ENCODE measurements at places on chromosomes 16 and 17.

DNA sequence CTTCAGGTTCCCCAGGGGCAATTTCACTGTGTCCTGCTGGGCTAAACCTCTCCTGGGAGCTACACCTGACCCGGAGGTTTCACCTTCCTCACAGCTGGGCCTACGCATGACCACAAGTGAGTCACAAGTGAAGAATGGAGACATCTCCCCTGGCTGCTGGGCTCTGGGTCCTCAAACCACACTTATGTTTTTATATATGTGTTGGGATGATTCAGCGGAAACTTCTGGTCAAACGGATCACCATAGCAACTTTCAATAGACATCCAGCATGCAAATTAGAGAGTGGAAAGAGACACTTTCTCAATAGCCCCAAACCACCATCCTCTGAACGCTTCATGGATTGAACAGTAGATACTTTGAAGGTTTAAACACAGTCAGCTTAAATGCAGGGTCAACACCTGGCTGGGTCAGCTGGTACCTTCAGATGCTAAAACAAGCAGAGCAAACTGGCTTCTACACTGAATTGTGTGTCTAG lies 28.0 kb upstream of the MAF start:
- no peak for DNase-seq

DNA sequence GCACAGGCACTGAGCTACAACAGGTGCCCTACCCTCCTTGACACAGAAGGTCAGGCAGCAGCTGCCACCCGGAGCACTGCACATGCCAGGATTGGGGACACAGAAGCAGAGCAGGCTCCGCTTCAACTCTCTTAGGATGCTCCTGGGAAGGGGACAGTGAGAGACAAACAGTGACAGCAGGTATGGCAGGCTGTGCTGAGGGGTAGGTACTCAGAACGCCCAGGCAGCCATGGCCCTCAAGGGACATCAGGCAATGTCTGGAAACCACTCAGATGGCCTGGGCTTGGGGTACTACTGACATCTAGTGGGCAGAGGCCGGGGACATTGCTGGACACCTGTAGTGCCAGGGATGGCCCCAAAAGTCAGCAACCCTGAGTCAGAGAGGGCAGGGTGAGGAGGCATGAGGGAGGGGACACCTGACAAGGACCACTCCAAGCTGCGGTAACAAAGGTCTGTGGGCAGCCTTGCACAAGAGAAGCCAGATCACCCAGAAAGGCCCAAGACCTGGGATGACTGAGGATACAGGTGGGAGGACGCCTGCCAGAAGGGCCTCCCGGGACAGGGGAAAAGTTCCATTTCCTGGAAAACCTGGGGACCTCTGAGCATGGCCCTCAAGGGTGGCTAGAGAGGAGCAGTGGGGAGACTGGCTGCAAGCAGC lies 21.2 kb downstream of the PEMT start:
- DNase-seq, result no peak

GRCh38 chr17:78316867-78317789 lies 42.7 kb downstream of the SOCS3 start:
- DNase-seq, result no peak

DNA sequence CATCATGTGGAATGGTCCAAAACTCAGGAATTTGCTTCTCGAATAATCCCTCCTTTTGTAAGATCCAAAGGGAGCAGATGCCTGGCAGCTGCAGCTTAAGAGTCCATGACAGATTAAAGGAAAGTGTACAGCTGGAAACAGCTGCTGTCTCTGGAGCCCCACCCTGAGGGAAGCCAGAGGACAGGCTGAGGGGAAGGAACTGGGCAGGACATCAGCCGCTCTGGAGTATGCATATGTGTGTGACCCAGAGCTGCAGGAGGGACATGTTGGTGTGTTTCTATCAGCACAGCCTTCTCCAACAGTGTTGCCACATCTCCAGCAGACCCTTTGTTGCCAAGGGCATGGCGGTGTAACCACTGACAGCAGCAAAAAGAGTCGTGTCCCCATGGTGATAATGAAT lies 46.2 kb downstream of the CYB561 start:
- DNase-seq, result no peak

GRCh38 chr16:79185711-79186110 lies 414.8 kb downstream of the MAF start:
- no peak for DNase-seq

GRCh38 chr16:57735755-57736418 lies at the start of gene KATNB1:
Gene KATNB1, plus strand, starts transcription at chr16:57735770. Its CDS starts 1,474 bp downstream, at chr16:57737244.
- DNase-seq, result no peak

- no peak for DNase-seq
These were observed 87.5 kb downstream of the SOCS1 start for GRCh38 chr16:11168386-11169051.

DNA sequence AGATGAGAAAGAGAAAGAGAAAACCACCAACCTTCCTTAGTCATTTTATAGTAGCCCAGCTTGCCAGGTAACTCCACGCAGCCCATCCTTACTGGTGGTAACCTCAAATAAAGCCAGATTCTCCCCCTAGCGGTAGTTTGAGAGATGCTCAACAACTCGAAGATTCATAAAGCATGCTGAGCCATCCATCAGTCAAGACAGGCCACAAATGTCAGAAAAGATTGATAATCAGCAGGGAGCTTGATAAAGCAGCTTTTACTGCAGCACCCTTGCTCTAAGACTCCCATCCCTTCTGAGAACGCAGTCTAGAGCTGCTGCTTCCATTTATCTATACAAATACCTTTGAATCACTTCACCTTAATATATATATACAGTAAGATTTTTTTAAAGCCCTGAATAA lies 451.5 kb upstream of the HSBP1 start:
- no peak for DNase-seq

DNA sequence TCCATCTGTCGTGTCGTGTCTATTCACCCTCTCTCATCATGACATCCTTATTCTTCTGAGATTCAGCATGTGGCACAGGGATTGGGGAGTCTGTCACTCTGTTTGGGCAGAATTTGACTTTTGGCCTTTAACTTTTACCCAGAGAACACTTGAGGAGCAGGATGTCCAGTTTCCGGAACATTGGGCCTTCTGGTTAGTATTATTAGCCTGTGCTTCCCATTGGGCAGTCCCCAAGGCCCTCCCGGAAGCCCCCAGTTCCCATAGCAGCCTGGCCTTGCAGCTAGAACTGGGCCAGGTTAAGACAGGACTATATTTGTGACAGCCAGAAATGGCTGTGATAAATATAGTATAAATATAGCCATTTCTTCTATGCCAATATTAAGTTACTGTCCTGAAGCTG lies 9.6 kb downstream of the SCN4A start:
- no peak for DNase-seq

- no peak for DNase-seq
These were observed 28.3 kb downstream of the NLRC3 start for GRCh38 chr16:3548859-3549258.

GRCh38 chr17:44029736-44030135 lies 15.0 kb upstream of the TMEM101 start:
- no peak for DNase-seq

DNA sequence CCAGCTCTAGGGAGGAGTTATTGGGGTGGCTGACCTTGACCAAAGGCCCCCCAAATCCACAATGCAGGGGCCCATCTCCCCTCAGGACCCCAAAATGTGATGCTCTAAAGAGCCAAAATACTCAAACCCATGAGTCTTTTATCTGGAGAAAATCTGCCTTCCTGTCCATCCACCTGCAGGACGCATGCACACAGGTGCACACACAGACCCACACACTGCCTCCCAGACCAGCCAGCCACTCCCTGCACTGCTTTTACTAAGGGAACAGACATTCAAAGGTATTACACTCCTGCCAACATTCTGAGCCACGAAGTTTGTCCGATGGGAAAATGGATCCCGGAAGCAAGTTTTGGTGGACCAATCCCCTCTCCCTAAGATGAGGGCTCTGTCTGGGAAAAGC lies 76.1 kb upstream of the CDH5 start:
- DNase-seq, result no peak

DNA sequence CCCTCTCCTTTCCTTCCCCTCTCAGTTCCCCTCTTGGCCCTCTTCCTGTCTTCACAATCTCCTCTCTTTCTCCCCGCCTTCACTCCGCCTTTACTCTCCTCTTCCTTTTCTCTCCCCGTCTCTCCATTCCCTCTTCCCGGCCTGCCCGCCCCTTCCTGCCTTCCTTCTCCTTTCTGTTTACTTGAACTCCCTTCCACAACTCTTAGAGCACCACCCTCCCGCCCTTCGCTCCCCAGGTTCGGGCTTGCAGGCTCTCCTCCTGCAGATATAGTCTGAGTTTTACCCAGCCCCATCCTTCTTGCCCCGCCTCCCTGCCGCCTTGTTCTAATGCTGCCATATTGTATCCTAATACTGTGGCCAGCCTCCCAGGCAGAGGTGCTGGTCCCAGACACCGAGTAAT lies 201.5 kb upstream of the N4BP1 start:
- DNase-seq, result no peak

DNA sequence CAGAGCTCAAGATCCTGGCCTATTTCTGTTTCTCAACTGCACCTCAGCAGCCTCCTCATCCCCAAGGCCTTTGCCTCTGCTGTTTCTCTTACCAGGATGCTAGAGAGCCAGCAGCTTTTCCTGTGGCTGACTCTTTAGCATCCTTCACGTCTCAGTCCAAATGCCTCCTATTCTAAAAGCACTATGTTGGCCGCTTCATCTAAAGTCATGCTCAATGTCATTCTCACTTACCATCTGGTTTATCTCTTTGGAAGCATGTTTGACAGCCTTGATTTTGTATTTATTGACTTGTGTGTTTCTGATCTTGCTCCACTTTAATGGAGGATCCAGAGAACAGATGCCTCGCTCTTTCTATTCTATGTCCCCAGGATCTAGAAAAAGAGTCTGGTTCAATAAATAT lies 351.8 kb upstream of the CDH11 start:
- DNase-seq, result no peak

DNA sequence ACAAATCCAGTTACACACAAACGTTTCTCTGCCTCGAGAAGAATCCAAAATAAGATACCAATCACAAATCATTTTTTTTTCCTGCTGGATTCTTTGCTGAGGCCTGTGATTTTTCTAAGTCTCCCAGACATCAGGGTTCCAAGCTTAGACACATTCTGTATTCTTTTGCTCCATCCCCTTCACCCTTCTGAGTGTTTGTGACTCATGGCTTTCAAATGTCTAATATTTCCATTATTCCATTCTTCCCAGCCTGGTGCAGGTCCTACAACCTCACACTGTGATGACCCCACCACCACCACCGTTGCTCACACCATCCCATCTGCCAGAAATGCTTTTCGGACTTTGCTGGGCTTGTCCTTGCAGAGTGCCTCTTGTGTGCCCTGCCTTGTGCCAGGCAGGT lies 480.1 kb downstream of the SOX9 start:
- DNase-seq, result no peak

DNA sequence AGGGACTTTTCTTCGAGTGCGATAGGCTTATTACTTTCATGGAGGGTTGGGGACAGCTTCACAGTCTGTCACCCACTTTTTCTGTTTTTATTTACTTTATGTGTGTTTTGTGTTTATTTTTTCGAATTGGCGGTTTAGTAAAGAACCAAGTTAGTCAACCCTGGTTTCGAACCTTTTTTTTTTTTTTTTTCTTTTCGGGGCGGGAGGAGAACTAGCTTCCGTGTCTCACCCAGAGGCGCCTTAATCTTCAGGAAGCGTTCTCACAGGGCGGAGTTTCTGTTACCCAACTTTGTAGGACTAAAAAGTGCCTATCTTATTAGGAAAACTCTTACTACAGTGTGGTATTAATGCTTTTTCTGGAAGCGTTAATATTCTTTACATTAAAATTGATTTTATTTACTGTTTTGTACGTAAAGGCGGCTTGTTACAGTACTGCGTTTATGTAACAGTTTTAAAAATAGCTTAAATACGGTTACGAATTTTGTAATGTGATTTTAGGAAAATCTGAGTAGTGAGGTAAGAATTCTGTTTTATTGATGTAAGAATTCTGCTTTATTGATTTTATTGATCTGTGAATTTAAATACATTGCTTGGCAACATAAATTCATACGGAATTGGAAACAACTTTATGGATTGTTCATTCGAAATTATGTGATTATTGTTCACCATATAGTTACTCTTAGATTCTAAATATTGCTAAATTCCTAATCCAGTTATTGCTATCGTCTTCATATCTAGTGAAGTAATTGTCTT lies 885 bp downstream of the ZNF207 start:
- DNase-seq, result peak; percentile 41

- no peak for DNase-seq
These were observed 2106.2 kb downstream of the TP53TG3F start for GRCh38 chr16:35565626-35566025.

DNA sequence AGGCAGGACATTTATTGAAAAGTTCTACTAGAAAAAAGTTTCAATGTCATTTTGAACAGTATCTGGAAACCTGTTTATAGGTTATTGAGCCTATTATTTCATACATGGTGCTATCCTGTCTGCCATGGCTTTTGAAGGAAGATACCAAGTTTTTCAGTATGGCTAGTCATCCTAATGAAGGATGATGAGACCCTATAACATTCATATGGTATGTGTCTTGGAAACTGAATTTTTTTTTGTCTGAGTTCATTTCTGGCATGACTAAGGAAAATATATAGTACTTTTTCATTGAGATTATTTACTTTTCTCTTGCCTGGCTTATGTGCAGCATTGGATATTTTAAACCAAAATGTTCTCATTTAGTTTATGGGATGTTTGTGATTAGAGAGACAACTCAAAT lies 30.2 kb downstream of the CLTC start:
- no peak for DNase-seq

DNA sequence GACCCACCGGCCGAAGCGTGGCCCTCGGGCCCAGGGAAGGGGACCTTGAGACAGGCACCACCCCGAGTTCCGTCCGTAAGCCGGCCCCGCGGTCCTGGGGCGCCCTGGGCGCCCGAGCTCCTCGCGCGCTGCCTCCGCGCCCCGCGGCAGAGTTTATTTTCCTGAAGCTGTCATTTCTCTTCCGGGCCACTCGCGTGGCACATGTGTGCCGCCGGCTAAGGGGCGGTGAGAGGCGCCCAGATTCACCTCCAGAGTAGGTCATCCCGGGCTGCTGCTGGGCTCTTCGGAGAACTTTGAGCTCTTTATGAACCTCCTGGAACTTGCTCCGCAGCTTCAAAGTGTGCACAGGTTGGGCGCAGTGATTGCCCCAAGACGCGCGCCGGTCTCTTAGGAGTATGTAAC lies 489 bp downstream of the ZC3H18 start:
- peak; percentile 25 for DNase-seq

DNA sequence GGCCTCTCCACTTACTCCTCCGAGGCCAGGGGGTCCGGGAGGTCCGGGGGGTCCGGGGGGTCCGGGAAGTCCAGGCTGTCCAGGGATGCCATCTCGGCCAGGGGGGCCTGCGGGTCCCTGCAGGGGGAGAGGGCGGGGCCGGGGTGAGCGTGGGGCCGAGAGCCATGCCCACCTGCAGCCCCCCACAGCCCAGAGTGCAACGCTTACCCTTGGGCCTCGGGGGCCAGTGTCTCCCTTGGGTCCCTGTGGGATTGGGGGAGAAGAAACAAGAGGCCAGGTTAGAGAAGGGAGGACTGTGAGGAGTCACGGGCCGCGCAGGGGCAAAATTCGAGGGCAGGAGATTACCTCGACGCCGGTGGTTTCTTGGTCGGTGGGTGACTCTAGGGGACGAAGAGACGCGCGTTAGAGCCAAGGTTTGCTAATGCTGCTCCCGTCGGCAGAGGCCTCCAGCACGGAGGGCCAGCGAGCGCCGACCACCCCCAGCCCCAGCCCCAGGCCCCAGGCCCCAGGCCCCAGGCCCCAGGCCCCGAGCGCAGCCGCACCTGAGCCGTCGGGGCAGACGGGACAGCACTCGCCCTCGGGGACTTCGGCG lies 2.1 kb downstream of the COL1A1 start:
- DNase-seq, result no peak
